ENCODE measurements at places on chromosomes 4 and X. TPM values are rescaled to one million over a fixed set of nuclear protein-coding genes. Genes with fewer than 3 reads are reported as not detected.

DNA sequence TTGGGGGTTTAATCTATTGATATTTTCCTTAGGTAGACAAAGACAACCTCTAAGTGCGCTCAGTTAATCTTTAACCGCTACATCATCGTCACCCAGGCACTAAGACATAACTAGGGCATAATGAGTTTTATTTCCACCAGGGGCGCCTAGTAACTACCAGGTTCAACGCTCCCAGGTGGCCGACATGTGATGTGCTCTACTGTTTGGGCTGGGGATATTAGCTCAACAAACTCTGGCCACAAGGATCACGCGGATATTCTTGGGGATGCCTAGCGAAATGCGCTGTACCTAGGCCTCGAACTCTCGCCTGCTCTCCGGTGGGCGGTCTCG is 915 bp upstream of the RAB33B start:
- no peak for DNase-seq

The SPANXC gene
- not detected for polyA plus RNA-seq

The PDLIM3 gene
- polyA plus RNA-seq = 4.9 TPM

- no peak for DNase-seq
Observed at GRCh38 chr4:3419836-3420605, 21.7 kb upstream of the HGFAC start.

The RGN gene
- polyA plus RNA-seq = 30.8 TPM

- DNase-seq = no peak
Observed at GRCh38 chr4:173151496-173151895, 17.1 kb upstream of the GALNT7 start.

DNA sequence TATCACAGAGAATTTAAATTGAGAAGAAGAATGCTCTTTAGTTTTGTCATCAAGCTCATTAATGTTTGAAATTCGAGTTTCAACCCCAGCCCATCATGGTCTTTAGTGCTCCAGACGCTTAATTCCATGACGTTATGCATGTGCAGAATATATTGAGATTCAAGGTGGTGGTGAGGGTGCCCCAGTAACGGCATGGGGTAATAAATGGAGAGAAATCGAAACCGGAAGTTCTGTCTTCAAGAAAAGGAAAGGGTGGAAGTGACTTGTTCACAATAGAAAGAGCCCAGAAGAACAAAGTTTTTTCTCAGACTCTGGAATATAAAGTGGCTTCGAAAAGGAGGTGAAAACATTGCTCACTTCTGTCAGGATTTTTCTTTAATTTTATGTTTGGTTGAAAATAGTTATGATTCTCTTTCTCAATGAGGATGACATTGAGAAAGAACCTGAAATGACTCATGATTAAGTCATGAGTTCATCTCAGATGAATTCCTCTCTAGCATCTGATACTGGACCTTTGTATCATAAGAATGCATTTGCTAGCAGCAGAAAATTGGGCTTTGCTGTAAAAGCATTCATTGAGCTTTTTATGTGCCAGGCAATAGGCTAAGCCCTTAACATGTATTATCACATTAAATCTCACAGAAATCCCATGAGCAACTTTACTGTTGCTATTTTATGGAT is 779 bp upstream of the DDX60L start:
- peak; percentile 20 for DNase-seq

The SPRY1 gene
- 90.6 TPM for polyA plus RNA-seq

GRCh38 chr4:45663003-45663402 is 460.9 kb downstream of the GABRG1 start:
- peak; percentile 0 for DNase-seq

DNA sequence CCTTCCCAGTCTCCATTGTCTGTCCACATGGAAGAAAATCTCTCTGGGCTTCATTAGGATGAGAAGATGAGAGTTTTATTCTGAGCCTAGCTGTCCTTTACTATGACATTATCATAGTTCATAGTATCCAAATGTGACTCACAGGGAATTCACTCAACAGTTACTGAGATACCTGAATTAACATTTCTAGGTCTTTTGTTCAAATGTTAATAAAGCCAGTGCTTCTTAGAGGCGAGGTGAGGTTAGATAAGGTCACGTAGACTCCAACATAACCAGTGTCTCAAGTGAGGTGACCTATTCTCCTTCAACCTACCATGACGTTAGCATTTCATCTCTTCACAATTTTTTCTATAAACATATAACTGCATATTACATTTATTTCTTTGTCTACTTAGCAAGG is 67.2 kb downstream of the PALLD start:
- no peak for DNase-seq

All from left renal cortex interstitium (tissue), 4 donors.